ENCODE measurements at places on chromosomes 16 and 17.

DNA sequence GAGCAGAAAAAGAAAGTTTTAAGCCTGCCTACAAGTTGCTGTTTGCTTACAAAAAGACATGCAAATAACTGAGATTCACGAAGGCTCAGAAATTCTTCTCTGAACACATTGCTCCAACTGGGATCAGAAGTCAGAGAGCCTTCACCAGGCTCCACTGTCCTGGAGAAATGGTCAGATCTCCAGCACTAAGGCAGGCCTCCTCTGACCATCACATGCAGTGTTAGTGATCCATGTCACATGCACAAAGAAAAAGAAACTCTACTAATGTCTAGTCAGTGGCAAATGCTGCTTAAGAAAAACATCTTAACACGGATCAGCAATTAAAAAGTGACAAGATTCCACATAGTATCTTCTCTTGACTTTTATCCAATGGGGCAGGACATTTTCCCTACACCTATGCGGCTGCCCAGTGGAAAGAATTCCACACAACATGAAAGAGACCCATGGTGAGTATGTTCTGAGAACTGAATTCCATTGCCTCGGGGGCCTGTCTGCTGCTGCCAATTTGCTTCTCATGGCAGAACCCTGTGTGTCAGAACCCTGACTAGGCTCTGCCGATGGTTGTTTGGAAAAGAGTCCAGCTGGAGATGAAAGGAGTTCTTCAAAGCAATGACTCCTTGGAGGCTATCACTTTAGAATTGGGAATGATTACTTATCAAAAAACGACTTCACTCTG, 96.6 kb downstream of the HIC1 start:
- DNase-seq: no peak

- DNase-seq: no peak
Observed at GRCh38 chr16:55189682-55190636, 134.0 kb upstream of the IRX6 start.

DNA sequence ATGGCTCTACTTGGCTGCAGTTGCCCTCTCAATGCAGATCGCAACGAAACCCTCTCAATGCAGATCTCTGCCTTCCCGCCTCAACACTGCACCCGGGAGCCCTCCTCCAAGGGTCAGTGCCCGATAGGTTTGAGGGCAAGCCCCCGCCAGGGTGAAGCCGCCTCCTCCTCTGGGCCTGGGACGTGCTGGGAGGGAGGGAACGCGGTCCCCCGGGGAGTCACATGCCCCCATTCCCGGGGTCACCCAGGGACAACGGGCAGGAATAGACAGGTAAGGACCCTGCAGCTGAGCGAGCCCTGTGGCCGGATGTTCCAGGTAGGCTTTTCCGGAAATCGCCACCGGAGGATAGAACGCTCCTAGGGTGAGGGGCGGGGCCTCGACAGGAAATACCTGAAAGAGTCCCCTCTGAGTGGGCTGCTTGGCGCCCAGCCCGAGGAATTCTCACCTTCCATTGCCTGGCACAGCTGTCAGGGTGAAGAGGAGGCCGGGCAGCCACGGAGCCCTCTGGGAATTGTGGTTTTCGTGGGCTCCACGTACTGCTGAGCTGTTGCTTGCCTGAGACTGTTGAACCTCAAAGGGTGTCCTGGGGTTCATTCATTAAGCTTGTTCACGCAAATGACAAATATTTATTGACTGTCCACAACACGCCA, 12.8 kb downstream of the ZNF174 start:
- no peak for DNase-seq

DNA sequence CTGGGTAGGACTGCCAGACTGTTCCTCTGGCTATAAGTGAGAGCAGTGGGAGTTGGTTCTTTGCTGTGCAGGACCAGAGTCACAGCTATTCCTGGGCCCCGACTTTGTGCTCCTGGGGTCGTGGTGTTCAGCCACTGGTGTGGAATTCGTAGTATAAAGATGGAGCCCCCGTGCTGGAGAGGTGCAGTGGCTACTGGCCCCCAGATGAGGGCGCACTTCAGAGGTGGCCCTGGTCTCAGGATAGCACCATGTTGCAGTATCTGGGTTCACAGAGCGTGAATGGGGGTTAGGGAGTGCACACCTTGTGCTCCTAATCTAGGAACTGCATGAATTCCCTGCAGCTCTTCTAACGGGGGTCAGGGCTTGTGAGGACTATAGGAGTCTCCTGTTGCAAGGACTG, 21.1 kb downstream of the TANC2 start:
- DNase-seq: no peak

GRCh38 chr17:51869387-51869786, 289.1 kb downstream of the CA10 start:
- DNase-seq: peak; percentile 62

DNA sequence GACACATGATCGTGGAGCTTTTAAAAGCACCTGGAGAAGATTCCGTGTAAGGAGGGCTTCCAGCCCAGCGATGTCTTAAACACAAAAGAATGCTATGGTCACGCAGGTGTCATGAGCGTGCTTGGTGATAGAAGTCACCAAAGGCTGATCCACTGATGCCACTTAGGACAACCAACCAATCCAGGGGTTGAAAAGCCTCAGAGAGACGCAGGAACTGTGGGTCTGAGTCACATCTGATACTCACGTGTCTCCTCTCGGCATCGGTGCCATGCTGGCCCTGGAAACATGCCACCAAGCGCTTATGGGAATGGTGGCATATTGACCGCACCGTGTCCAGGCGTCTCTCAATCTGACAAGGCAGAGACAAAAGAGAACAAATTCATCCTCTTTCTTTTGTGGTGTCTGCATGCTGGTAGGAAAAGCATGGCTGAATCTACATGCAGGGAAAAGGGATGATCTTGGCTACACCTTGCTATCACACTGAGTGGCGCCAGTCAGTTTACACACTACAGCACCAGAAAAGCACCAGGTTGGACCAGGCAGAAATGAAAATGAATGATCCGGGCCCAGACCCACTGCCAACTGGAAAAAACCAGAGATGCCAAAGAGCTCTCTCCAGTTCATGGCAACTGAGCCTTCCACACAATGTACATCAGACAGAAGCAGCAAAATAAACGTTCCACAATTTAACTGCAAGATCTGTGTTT, 38.0 kb downstream of the ARHGAP17 start:
- DNase-seq: no peak

DNA sequence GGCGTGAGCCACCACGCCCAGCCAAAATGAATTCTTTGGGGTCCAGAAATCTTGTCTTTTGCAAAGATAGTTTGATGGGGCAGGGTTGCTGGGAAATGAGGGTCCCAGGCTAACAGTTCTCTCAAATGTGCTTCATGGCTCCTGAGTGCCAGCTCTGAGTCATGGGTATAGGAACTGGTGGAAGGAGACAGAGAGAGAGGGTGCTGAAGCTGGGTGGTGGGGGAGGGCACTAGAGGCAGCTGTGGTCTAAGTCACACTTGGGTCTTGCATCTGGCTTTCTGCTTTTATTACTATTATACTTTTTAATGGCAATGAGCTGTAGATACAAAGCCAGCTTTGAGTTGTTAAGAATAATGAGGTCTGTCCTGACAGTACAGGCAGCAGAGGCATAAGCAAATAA, 54.6 kb downstream of the PRKCA start:
- no peak for DNase-seq

GRCh38 chr16:23107936-23108335, 41.3 kb downstream of the USP31 start:
- no peak for DNase-seq

GRCh38 chr16:85313526-85314301, 201.4 kb upstream of the CIBAR2 start:
- no peak for DNase-seq

GRCh38 chr16:5793556-5793955, 696.0 kb upstream of the EEF2KMT start:
- no peak for DNase-seq

- DNase-seq: peak; percentile 39
Observed at GRCh38 chr16:70750893-70751467, 50.0 kb downstream of the VAC14 start.

GRCh38 chr16:50224286-50224685, 42.1 kb upstream of the ADCY7 start:
- no peak for DNase-seq

DNA sequence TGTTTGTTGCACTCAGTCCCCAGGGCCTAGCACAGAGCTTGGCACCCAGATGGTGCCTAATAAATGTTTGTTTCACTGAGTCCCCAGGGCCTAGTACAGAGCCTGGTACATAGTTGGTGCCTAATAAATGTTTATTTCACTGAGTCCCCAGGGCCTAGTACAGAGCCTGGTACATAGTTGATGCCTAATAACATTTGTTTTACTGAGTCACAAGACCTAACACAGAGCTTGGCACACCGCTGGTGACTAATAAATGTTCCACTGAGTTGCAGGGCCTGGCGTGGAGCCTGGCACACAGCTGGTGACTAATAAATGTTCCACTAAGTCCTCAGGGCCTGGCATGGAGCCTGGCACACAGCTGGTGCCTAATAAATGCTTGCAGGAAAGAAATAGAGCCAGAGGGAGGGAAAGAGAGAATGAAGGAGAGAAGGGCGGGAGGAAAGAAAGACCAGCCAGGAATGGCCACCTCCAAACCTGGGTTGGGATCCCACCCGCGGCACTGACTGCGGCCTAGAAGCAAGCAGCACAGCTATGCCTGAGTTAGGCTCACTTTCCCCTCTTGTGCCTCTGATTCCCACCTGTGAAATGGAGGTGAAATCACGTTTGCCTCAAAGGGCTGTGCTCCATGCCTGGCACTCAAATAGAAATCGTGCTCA, 7.5 kb downstream of the SLC5A11 start:
- DNase-seq: no peak

DNA sequence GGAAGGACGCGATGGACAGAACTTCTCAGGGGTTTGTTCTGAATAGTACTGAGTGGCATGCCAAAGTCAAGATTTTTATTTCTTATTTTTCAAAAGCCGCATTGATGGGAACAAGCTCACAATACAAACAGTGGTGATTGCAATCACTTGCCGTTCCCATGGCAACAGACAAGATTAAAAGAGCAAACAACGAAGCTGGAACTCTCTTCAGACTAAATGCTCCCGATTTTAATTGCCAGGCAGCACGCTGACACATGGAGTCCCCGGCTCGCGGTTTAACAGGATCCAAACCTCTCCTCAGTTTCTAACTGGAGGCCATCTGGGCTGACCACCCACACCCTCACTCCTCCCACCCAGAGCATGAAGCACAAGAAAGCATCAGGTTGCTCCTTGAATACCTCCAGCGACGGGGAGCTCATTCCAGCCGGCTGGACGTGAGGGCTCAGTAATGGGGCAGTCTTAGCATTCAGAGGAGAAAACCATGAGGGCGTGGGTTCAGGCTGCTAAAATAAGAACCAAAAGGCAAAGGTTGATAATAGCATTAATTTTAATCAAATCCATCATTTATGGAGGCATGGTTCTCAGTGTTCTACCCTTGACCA, 41.5 kb downstream of the AIPL1 start:
- no peak for DNase-seq

GRCh38 chr17:50469671-50470305, 1.1 kb upstream of the CHAD start:
- no peak for DNase-seq

- DNase-seq: no peak
Observed at GRCh38 chr16:17512636-17513220, 42.0 kb upstream of the XYLT1 start.

GRCh38 chr16:23705517-23705902, 7.5 kb downstream of the ERN2 start:
- no peak for DNase-seq

GRCh38 chr17:65365169-65365568, 196.3 kb downstream of the AXIN2 start:
- no peak for DNase-seq

GRCh38 chr16:58020628-58021521, 4.7 kb upstream of the MMP15 start:
- DNase-seq: peak; percentile 77

- DNase-seq: no peak
Observed at GRCh38 chr16:79998143-79998542, 397.6 kb upstream of the MAF start.

DNA sequence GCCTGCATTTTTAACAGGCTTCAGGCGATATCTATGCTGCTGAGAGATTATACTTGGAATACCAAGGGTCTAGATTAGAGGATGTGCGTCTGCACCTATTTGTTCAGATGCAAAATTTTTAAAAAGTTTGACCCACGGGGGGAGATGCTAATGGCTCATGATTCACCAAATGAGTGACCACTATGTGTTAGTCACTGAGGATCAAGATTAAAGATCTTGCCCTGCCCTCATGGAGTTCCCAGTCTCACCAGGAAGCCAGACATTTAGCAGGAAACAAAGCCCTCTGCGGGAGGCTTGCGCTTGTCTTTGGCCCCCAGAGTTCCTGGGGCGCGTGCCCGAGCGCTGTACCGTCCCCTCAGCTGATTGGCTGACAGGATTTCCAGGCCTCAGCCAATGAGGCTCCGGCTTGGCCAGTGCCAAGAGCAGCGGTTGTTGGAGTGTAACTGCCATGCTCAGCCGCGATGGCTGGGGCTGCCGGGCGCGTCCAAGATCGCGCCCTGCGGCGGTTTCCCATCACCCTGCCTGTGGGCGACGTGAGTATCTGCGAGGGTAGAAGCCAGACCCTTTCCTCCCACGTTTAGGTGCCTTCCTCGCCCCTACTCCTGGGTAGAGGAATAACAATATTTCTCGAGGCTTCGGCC, 4.5 kb upstream of the DDX19B start:
- no peak for DNase-seq

DNA sequence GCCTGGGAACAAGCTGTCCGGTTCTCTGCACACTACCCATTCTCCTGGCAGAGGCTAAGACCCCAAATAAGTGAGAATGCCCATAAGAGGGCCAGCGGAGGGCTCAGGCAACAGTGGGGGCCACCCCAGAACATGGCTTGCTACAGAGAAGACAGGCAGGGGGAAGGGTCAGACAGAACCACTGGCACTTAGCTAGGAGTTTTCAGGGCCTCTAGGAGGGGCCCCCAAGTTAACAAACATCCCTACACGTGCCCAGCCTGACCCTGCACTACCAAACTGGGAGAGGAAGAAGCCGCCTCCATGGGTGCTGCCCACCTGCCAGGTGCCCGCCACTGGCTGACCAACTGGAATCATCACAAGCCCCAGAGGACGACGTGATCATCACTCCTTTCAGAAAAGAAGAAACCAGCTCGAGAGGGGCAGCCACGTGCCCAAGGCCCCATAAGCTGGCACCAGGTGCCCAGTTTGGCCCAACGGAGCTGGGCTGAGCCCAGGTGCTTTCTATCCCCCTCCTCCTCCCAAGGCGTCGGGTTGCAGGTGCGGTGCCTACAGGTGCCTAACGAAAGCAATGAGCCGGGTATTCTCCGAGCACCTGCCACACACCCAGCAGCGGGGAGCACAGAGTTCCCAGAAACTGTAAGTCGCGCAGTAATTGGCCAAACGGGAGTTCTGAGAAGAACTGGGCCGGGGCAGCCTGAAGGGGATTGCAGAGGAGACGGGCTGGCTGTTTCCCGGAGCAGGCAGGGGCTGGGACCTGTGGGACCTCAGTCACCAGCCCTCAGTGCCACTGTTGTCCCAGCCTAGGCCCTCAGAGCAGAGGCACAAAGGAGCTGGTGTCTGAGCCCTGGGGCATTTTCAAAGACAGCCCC, 13.2 kb downstream of the RPH3AL start:
- no peak for DNase-seq

GRCh38 chr16:74744566-74744965, 30.1 kb downstream of the FA2H start:
- DNase-seq: no peak

DNA sequence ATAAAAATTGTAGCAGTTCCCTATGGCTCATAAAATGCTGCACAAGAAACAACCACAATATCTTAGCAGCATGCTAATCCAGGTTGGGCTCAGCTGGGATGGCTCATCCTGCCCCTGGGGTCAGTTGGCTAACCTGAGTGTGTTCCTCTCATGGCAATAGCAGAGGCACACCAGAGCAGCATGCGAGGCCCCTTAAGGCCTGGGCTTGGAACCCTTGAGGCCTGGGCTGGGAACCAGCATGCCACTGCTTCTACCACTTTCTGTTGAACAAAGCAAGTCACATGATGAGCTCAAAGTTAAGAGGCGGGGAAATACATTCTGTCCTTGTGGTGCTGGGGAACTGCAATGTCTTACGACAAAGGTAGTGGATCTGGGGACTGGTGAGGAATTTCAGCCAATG, 154.4 kb upstream of the FOXF1 start:
- no peak for DNase-seq

Data from hematopoietic multipotent progenitor cell treated with erythropoietin and hydrocortisone succinate and interleukin-3 and kit ligand, for 6 days (in vitro differentiated cells).